ENCODE measurements at places on chromosomes 1 and 21.

DNA sequence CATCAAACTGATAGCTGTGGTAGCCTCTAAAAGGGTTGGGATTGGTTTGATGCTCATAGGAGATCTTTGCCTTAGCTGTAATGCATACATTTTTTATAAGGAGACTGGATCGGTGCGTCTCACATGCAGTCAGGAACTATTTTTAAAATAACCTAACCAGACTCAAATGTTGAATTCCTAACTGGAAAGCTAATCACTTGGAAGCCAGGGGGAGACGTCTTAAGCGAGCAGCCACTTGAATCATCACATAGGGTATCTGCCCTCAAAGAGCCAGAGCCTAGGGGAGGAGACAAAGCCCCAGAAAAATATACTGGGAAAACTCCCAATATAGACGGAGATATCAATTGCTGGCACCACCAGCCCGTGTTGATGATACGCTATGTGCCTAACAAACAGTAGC, 61.7 kb upstream of the PUM1 start:
- no peak for DNase-seq

DNA sequence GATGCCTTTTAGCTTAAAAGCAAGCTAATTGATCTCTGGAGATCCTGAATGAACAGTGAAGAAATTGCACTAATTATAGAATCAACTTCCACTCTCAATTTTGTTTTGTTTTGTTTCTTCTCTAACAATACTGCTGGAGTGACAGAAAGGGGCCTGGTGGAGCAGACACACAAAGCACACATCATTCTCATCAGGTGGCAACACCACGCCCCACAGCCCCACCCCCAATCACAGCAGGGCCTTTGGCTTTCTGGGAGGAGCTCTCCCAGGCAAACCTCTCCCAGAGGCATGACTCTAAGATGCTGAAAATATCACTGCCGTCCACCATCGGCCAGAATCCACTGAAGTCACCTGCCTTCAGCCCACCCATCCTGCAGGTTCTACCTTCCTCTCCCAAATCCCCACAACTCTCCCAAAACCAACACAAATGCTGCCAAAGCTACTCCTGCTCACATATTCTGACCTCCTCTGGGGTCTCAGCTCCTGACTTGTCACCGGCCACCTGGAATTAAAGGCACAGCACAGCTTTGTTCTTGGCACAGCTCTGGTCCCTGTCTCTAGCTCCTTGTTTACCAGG, 120.7 kb downstream of the GRIK3 start:
- DNase-seq = no peak

DNA sequence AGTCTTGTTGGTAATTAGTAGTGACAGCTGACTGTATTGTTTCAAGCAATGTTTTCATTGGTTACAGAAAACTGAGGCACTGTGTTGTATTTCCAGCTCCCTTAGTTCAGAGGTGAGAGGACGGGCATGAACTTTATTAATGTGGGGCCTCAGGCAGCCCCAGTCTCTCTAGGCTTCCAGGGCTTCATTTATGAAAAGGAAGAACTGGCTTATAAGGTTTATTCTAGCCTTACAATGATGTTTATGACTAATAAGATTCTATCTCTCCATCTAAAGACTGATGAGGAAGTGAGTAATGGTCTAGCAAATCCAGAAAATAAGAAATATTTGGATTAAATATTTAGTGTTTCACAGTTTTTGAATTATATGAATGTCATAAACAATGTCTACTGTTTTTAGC, 41.5 kb downstream of the CBS start:
- DNase-seq = no peak

- DNase-seq = no peak
Measured at GRCh38 chr1:80202118-80202517, 1195.6 kb upstream of the ADGRL4 start.

DNA sequence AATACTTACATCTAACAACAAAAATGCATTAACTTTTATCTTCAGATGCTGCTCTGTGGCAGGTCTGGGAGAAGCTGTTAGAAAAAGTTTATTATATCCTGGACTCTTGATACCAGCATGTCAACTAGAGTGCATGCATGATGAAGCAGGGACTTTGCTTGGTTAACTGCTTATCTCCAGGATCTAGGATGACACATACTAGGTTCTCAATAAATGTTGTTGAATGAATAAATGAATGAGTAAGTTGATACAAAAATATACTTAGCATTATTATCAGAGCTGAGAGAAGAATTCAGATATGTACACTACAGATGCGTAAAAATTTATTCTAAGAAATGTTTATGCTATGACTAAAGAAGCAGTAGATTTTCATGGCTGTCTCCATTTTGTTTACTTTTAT, 304.3 kb downstream of the LTN1 start:
- DNase-seq = no peak

DNA sequence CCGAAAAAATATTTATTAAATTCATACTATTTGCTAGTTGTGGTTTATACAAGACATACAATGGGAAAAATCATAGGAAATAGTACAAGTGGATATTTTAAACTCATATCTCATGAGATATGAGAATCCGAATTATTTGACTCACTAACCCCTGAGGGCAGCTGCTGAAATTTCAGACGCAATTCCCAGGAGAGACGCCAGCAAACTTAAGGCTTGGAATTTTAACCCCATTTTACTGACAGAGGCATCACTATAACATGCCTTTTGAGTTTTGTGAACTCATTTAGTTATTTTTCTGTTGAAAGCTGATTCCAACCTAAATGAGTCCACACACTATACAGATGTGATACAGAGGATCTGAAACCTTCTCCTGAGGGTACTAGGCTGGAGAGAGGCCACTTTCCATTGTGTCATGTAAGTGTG, 5.9 kb upstream of the MROH9 start:
- DNase-seq = no peak

Measured in anterior cingulate cortex (tissue), 58 donors.